Renal cortex interstitium (tissue), 15 donors: ENCODE measurements at places on chromosomes 2 and 18.

- DNase-seq = no peak
These were observed 251.3 kb downstream of the HDAC4 start for GRCh38 chr2:239149501-239149900.

DNA sequence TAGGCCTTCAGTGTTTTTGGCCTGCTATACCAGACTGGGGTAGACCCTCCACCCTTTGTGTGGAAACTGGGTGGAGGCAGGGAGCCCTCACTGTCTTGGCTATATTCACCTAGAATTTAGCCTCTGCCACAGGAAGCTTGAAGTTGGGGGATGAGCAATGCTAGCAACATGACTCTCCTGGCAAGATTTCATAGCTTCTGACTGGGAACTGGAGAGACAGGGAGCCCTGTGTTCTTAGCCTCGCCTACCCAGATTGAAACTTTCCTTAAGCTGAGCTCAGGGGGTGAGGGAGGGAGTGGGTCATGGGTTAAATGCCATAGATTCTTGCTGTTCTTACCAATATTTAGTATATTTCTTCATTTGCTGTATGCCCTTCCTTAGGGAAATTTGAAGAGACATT is 46.8 kb upstream of the FAM98A start:
- no peak for DNase-seq

- DNase-seq = no peak
These were observed 262.4 kb upstream of the CHST9 start for GRCh38 chr18:27447451-27447881.

GRCh38 chr18:78268226-78268988 is 711.2 kb upstream of the SALL3 start:
- DNase-seq = peak; percentile 40

DNA sequence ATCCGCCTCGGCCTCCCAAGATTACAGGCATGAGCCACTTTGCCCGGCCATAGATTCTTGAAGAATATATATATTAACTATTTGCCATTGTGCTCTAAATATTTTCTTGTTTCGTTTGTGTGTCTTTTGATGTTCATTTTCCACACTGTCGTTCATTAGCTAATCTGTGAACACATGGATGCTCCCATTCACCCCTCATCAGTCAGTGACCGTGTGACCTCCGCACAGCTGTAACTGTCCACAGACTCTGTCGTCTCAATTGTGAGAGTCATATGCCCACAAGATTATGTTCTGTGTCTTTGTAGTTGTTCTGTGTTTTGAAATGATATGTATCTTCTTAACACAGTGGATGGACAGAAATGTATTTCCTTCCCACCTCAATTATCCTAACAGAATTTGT is 29.6 kb downstream of the RAMP1 start:
- no peak for DNase-seq

DNA sequence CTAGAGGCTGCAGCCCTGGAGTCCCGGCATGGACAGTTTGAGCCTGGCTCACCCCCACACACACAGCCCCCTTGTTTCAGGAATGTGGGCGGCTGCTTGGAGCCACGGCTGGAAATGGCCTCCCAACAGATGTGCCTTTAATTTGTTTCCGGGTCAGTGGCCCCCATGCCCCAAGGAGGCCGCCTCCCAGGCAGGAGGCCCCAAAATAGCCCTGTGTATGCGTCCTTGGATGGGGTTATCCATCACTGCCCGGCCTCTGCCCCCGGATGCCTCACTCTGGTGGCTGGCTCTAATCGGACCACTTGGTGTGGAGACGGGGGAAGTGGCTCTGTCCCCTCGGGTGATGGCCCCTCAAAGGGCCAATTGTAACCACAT is 151.9 kb upstream of the MYCN start:
- DNase-seq = no peak

GRCh38 chr2:215830304-215830703 is 183.0 kb downstream of the MREG start:
- peak; percentile 84 for DNase-seq

- DNase-seq = no peak
These were observed 3.7 kb upstream of the MAL start for GRCh38 chr2:95021847-95022246.

DNA sequence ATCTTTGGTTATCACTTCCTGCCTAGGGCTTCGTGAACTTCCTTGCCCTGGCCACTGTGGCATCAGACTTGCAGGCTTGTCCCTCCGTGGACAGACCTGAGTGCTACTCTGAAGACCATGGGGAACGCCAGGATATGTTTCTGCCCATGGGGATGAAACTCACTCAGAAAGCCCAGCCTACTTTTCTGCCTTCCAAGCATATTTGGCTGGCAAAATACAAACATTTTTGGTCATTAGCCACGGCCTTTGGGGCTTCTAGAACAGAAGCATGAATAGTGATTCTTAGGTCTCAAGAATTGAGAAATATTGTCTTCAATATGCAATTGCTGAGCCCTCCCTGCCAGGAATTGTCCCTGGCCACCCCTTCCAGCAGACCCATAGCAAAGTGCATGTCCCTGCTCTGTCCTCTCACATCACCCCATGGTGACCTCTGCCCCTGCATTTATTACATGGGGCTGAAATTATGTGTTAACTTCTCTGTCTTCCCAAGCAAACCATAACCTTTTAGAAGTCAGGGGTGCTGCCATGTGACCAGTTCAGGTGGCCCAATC is 152.4 kb downstream of the OSR1 start:
- DNase-seq = no peak

DNA sequence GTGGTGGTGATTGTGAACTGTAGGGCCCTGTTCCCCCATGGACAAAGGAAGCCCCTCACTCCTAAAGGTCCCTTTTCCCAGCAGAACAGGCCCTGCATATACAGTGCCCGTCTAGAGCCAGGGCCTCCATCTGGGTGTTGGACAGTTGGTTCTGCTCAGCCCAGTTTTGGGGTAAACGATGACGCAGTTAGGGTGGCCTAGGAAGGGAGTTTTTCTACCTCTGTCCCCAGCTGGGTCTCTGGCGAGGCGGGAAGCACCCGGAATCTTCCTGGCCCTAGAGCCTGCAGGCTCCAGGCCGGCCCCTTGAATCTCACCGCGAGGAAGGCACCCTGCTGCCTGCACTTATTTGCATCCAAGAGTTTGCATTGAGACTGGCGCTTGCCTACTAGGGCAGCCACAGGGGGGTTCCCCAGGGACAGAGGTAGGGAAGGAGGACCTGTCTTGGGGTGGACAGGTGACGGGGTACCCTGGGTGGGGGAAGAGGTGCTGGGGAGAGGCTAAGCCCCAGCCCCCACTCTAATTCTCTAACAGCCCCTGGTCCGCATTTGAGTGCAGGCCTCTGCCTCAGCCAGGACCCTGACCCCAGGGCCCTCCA is 529 bp upstream of the MTA3 start:
- DNase-seq = no peak

DNA sequence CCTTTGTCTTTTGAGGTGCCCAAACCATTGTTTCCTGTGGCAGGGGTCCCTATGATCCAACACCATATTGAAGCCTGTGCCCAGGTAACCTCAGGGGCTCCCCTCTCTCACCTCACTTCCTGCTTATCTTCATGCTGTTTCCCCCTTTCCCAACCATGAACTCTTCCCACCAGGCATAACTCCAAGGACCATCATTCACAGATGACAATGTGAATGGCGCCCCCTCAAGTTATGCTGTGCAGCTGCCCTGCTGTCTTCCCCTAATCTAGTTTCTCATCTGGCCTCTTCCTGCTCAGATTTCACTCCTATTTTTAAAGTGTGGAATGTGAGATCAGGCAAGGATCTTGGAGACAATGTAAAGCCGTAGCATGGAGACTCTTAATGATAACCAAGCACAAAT is 1.4 kb downstream of the GMPPA start:
- DNase-seq = no peak
